NCI-H460 (cell line): ENCODE measurements at places on chromosomes 4 and X. TPM values are rescaled to one million over a fixed set of nuclear protein-coding genes. Genes with fewer than 3 reads are reported as not detected.

Gene GRIA3
- total RNA-seq, result not detected in 2 replicates

Gene NDNF
- 0.35 and 0.79 TPM in 2 replicates for total RNA-seq

Gene PRR32
- not detected in 2 replicates for total RNA-seq

Gene BLOC1S4
- 17.6 and 18.4 TPM in 2 replicates for total RNA-seq

Gene TCEAL3
- total RNA-seq, result 3.2 and 5.0 TPM in 2 replicates
